ENCODE measurements at places on chromosomes 6 and 20. TPM values are rescaled to one million over a fixed set of nuclear protein-coding genes. Genes with fewer than 3 reads are reported as not detected.
A peak's percentile ranks its signal among the peaks of the same experiment; 100 is the strongest.

C6orf141 gene
- 16.6 TPM for total RNA-seq

TMEM30A gene
- total RNA-seq, result 198 TPM

SIM1 gene
- 6.0 TPM for total RNA-seq

TRIM15 gene
- total RNA-seq, result not detected

CD93 gene
- total RNA-seq, result 1.5 TPM

RSPO4 gene
- not detected for total RNA-seq

OXT gene
- not detected for total RNA-seq

RAD21L1 gene
- not detected for total RNA-seq

SOD2 gene
- 108 TPM for total RNA-seq

CDK19 gene
- total RNA-seq, result 30.7 TPM

NELFCD gene
- total RNA-seq, result 64.8 TPM

WFDC2 gene
- not detected for total RNA-seq

GMEB2 gene
- 9.6 TPM for total RNA-seq

PREX1 gene
- 1.5 TPM for total RNA-seq

KPNA5 gene
- total RNA-seq, result 2.7 TPM

KCNB1 gene
- total RNA-seq, result not detected

LAMA4 gene
- 85.6 TPM for total RNA-seq

ARMH2 gene
- not detected for total RNA-seq

DNA sequence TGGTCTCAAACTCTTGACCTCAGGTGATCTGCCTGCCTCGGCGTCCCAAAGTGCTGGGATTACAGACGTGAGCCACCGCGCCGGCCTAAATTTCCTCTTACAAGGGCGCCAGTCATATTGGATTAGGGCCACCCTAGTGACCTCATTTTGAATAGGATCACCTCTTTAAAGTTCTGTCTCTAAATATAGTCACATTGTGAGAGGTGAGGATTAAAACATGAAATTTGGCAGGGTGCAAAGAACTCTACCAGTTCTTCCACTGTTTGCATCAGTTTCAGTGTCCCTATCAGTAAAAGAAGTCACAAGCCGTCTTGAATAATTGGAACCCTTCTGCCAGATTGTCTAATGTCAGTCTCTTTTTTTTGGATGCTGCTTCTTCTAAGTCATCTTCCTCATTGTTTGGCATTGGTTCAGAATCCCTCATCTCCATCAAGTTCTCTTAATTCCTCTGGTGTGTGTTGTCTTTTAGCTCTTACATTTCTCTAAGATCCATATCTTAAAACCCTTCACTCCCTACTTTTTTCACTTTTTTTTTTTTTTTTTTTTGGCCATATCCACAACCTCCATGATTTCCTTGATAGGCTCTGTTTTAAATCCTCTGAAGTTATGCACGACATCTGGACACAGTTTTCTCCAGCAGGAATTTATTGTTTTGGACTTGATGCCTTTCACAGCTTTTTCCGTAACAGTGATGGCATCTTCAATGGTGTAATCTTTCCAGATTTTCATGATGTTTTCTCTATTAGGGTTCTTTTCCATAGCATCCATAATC lies 56.8 kb downstream of the NCOA3 start:
- DNase-seq, result no peak

DNA sequence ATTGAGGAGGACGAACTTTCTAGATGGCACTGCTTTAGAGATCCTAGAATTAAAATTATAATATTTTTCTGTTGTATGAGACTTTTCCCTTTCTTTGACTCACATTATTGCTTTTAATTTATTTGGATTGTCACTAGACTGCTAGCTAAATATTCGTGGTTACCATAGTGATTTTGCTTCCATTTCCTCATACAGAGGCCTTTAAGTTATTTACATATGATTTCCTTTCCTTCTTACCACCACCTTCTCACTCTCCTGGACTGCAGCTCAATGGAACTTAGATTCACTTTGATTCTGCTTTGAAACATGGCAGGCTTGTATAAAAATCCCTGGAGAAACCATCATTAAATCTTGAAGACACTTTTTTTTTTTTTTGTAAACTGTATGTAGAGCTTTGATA lies 222.9 kb downstream of the LAMA2 start:
- DNase-seq, result peak; percentile 5

GRCh38 chr20:48374991-48375595 lies 452.7 kb downstream of the PREX1 start:
- no peak for DNase-seq

- no peak for DNase-seq
Measured at GRCh38 chr6:41449399-41450245, 96.6 kb upstream of the FOXP4 start.

DNA sequence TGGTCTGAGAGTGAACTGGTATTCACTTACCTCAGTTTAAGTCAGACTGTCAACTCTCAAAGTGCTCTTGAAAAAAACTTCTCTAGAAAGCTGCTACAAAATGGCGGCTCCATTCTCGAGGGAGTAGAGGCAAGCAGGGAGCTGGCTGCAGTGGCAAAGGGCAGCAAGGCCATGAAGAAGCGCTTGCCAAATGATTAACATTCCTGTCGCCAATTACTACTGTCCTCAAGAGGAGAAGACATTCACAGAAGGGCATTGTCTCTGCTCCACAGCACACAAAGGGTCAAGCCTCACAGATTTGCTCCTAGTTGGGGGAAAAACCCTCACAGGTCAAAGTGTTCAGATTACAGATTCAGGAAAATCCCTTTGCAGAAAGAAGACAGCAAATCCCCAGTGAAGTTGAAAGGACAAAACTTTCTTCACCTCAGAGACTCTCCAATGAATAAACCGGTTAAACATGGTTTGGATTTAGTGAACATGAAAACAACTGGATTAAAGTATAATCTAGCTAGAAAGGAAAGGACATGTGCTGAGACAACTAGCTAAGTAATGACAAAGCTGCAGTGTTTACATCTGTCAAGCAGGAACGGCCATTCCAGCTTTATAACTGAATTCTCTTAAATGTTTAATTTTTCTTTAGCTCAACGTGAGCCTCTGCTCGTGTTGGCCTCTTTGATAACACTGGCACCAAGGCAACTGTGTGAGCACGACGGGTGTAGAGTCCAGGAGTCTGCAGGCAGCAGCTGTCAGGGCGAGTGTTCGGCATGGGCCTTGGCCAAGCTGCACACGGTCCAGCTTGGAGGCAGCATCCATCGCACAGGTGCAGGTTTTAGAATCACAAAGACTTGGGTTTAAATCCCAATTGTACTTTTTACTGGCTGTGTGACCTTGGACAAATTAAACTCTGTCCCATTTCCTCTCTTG lies 37.6 kb downstream of the NR2E1 start:
- DNase-seq, result no peak

GRCh38 chr6:5665667-5666066 lies 341.1 kb downstream of the NRN1 start:
- no peak for DNase-seq

DNA sequence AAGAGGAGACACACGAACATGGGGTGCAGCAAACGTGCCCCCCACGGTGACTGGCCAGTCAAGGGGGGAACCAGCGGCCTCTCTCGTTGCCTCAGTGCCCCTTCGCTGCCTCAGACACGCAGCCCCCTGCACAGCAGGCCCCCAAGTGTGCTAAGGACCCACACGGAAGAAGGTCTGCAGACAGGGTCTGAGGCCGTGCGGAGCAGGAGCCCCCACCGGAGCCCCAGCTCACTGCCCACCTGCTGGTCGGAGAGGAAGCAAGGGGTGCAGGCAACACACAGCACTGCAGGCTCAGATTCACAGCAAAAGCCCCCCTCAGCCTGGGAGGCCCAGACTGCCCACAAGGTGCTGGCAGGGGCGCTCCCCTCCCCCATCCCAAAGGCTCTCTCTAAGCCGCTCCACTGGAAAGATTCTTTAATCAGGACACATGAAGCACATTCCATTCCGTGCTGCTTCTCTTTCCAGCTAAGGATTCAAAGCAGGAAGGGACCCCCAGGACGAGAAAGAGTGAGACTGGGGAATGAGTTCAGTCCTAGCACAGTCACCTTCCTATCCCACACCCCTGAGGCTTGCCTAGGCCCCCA lies 105.1 kb downstream of the SLC23A2 start:
- DNase-seq, result no peak

DNA sequence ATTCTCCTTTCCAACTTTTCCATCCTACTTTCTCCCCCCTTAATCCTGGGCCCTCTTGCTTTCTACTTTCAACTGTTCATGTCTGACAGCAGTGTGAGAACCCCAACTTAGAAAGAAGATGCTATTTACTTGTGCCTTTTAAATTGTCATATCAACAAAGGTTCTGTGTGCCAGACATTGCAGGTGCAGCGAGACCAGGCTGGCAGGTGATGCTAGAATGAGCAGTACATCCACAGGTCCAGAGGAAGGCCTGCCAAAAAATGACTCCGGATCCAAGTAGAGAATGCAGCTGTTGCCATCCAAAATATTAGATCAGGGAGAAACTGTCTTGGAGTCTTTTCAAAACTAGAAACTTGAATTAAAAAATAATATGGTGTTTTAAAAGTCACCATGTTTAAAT lies 510.5 kb downstream of the LMBRD1 start:
- no peak for DNase-seq

DNA sequence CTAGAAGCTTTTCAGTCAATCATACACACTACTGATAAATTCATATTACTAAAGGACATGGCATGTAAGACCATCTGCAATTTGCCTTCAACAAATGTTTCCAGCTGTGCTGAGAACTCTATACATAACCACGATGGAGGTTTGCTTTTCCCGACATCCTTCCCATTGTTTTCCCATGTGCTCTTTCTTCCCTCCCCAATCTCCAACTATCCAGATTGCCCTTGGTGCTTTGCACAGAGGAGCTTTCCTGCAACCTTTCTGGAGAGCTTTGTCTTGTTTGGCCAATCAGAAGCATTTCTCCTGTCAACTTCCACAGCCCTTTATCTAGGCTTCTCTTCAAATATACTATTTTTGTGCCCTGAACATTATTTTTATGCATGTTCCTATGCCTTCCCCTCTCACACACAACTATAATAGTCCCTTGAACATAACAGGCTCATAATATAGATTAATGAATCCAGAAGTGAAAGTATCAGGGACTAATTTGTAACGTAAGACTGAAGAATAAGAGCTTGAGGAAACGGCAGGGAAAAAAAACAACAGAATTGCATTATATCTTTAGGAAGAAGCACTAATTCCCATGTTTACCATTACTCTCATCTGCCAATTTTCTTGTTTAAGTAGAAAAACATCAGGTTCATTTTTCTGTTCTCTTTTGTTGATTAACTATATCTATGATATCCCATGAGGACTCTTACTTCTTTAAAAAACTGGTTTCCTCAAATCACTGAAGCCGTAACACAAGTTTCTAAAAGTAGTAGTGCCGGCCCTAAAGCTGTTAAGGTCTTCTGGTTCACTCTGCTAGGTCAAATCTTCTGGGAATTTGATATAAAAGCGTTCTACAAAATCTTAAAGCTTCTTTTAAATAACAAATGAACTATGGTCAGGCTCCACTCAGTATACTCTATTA lies 20.1 kb downstream of the SMLR1 start:
- no peak for DNase-seq

- peak; percentile 88 for DNase-seq
Measured at GRCh38 chr6:4377603-4378002, 242.2 kb upstream of the ECI2 start.

DNA sequence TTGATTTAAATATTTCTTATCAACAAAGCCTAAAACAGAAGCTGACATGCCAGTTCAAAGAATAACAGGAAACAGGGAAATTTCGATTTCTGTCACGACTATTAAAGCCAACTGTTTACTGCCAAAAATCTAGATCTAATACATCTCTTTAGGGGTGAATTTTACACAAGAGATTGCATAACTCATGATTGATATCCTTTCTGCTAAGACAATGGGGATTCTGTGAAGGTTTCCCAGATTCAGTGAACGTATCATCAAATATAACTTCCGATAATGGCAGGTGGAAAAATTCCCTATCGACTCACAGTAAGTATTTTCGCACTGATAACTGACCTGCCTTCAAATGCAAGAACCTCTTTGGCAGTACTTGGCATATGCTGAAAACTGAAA lies 42.9 kb downstream of the NHSL1 start:
- no peak for DNase-seq

DNA sequence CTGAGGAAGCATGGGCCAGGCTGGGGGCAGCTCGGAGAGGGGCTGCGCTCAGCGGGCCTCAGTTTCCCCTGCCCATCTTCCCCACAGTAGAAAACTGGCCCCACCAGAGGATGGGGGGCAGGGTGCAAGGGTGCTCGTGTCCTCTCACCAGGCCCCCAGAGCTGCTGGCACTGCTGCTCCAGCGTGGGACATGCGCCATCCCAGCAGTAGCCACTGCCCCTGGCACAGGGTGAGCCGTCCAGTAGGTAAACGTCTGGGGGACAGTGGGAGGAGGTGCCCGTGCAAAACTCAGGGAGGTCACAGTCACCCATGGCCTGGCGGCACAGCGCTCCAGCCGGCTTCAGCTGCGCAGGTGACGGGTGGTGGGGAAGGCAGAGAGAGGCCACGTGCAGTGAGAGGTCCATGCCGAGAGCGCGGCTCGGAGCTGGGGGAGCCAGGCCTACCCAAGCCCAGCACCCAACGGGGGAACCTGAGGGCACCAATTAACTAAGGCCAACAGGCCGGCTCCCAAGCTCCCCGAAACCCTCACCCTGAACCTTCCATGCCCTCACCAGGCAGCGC lies 8.9 kb upstream of the GFRA4 start:
- no peak for DNase-seq

GRCh38 chr20:7883309-7883708 lies 56.9 kb downstream of the HAO1 start:
- DNase-seq, result no peak

- no peak for DNase-seq
Measured at GRCh38 chr6:100988391-100988984, 107.4 kb upstream of the ASCC3 start.

GRCh38 chr6:14758421-14759081 lies 487.3 kb upstream of the JARID2 start:
- DNase-seq, result no peak

DNA sequence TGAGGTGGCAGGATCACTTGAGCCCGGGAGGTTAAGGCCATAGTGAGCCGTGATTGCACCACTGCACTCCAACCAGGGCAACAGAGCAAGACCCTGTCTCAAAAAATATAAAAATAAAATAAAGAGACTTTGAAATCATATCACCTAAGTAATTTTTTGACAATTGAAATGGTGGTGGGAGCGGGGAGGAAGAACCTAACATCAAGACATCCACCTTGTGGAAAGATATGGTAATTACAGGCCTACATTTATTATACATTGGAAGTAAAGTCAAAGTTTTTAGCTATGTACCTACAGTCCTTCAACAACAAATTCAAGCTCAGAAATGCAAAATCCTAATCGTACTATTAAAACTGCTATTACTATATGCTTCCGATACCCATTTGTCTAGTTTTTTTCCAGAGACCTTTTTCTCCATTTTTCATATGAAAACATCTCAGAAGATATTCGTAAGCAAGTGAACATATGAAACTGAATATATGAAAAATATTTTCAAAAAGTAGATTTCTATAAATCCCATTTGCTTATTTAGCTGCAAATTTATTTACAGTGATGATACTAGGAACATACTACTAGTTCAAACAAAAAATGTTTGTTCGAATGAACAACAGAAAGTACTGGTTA lies 83.3 kb downstream of the SYCP2 start:
- peak; percentile 43 for DNase-seq

- DNase-seq, result peak; percentile 100
Measured at GRCh38 chr6:113120582-113121285, 736.4 kb upstream of the MARCKS start.

- peak; percentile 78 for DNase-seq
Measured at GRCh38 chr20:56985066-56985685, 281.3 kb downstream of the BMP7 start.

GRCh38 chr20:14454296-14454695 lies 116.9 kb upstream of the FLRT3 start:
- no peak for DNase-seq

Data from M059J (cell line).